ENCODE measurements at places on chromosomes 2 and 18.

GRCh38 chr2:230324503-230324902 lies 2.5 kb upstream of the SP140L start:
- no peak for DNase-seq

- no peak for DNase-seq
Observed at GRCh38 chr2:240569998-240570530, 1.8 kb downstream of the RNPEPL1 start.

- no peak for DNase-seq
Observed at GRCh38 chr2:174580951-174581350, 16.7 kb downstream of the WIPF1 start.

GRCh38 chr2:98819231-98819766 lies 88.4 kb upstream of the MGAT4A start:
- DNase-seq = no peak

DNA sequence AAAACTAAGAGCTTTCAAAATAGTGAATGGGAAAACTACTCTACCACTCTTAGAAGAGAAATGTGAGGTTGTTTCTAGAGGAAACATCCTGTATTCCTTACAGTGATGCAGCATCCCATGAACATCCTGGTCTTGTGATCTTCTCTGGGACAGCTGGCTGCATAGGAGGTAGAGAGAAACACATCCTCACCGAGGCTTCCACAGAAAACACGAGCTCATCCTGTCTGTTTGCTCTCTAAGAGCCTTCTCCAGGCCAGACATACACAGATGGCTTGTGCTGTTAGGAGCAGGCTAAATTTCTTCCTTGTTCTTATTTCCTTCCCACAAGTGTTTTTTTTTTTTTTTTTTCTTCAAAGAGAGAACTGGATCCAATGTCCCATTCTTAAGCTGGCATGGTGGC lies 14.7 kb upstream of the FZD7 start:
- DNase-seq = no peak

GRCh38 chr2:140383781-140384180 lies 1603.6 kb upstream of the NXPH2 start:
- no peak for DNase-seq

- no peak for DNase-seq
Observed at GRCh38 chr18:21509062-21509461, 91.4 kb downstream of the ESCO1 start.

GRCh38 chr2:191533693-191534180 lies 144.2 kb upstream of the NABP1 start:
- no peak for DNase-seq

GRCh38 chr2:16691261-16691660 lies 25.6 kb upstream of the CYRIA start:
- no peak for DNase-seq

DNA sequence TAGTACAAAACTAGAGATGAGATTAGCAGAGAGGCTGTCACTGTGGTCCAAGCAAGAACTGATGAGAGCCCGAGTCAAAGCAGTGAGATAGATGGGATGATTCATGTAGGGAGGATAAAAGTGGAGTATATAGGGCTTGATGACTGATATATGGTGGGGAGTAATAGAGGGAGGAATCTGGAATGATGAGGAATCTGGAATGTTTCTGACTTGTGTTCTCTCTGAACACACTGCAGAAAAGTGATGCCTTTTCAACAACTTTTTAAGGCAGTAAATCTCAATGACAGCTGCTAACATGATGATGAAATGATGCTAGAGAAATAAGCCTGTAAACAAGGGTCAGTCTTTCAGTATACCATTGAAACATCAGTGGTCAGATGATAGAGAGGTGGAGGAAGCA lies 143.5 kb upstream of the SP5 start:
- no peak for DNase-seq

Measured in nephron progenitor cell (in vitro differentiated cells).